ENCODE measurements at places on chromosomes 3 and 15.
A peak's percentile ranks its signal among the peaks of the same experiment; 100 is the strongest.

- no peak for DNase-seq
Observed at GRCh38 chr3:108022256-108023150, 68.3 kb downstream of the CD47 start.

DNA sequence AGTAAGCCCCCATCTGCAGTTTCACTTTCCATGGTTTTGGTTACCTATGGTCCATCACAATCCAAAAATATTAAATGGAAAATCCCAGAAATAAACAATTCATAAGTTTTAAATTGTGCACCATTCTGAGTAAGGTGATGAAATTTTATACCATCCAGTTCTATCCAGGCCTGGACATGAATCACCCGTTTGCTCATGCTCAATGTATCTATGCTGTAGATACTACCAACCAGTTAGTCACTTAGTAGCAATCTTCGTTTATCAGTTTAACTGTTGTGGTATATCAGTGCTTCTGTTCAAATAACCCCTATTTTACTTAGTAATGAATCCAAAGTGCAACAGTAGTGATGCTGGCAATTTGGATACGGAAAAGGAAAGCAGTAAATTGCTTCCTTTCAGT lies 381.9 kb upstream of the AGTR1 start:
- DNase-seq: no peak

GRCh38 chr15:59998305-59998949 lies 5.7 kb upstream of the FOXB1 start:
- DNase-seq: no peak

- DNase-seq: no peak
Observed at GRCh38 chr3:121595765-121596406, 2.7 kb downstream of the FBXO40 start.

DNA sequence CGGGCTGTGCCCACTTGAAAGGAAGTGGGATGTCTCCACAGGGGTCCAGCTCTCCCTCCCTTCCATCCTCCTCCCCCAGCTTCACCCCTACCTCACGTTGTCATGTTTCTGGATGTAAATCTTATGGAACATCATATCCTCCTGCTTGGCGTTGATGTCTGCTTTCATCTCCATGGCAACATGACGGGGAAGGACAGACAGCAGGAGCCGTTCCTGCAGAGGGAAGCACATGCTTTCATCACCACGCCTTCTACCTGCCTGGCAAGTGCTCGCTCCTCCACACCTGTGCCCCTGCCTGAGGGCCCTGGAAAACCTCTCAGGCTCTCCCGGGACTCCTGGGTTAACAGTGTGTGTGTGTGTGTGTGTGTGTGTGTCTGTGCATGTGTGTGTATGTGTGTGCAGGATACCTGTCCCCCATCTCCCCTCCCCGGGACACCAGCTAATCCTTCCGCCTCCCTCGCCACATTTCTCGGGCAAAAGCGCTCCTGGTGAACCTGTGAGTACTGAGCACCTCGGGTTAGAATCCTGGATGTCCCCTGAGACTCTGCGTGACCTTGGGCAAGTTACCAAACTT lies 101.1 kb downstream of the ADCY5 start:
- DNase-seq: no peak

DNA sequence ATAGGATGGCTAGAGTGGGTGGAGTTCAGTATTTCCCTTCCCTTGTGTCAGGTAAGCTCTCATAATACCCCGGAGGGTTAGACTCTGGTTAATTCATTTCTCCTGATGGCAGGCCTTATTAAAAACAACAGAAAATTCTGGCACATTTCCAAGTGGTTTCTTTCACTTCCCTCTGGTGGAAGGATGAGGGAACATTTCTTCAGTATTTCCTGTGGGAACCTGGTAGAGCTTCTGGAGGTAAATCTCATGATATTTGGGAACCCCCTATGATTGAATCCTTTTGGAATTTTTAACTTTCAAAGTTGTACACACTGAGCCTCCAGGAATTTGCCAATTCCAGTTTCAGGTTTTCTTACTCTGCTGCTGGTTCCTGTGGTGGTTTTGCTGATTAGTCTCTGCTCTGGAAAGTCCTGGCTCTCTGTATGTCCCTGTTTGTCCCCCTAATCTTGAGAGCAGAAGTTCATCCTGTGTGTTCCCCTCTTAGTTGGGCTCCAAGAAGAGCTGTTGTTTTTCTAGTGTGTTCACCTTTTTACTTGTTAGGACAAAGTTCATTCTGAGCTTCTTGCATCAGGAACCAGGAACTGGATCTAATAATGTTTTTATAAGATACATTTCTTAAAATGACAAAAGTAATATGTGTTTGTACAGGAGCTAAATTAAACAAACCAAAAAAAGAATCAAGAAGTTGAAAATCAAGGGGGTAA lies 12.1 kb downstream of the CHRNA7 start:
- no peak for DNase-seq

GRCh38 chr3:196502775-196503195 lies 783 bp downstream of the RNF168 start:
- DNase-seq: no peak

- DNase-seq: no peak
Observed at GRCh38 chr15:66145726-66146182, 107.8 kb downstream of the MEGF11 start.

DNA sequence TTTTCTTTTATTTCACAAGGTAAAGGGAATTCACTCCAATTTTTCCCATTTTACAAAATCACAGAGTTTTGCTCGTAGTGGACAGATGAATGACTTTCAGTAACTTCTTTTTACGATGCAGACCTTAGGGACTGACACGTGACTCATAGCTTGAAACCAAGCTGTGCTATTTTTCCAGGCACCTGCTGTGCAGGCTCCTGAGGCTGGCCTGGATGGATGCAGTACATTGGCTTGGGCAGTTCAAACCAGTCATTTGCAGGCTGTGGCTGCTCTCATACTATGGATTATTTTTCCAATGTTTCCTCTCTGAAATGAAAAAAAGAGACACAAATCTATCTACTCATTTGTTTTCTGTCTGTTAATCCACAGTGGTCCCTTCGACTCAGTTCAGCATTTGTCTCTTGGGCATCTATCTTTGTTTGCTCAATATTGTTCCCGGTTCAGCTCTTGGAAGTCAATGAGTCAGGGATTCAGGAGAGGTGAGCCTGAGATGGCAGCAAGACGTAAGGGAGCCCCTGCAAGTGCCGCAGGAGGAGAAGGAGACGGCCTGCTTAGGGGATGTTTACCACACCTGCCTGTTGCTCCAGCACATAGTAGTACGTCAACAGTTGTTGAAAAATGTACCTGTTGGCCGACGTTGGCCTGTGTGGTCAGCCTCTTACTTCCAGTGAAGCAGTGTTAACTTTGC lies 92.8 kb downstream of the SV2B start:
- DNase-seq: no peak

DNA sequence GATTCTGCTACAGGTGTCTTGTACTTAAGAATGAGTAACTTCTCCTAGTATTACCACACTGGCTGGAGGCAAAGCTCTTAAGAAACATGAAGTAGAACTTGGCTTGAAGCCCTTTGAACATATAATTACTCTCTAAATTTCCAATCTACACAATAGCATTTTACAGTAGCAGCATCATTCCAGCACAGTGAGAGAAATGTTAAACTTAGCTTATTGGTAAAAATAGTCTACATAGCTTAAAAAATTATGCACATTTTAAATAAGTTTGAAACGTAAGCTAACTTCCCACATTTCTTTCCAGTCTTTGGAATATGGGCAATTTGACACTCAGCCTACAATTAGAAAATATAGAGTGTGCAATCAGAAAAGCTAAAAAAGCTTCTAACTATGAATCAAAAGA lies 32.8 kb upstream of the TOP2B start:
- no peak for DNase-seq

GRCh38 chr3:76724706-76725105 lies 315.2 kb upstream of the ROBO2 start:
- DNase-seq: no peak

DNA sequence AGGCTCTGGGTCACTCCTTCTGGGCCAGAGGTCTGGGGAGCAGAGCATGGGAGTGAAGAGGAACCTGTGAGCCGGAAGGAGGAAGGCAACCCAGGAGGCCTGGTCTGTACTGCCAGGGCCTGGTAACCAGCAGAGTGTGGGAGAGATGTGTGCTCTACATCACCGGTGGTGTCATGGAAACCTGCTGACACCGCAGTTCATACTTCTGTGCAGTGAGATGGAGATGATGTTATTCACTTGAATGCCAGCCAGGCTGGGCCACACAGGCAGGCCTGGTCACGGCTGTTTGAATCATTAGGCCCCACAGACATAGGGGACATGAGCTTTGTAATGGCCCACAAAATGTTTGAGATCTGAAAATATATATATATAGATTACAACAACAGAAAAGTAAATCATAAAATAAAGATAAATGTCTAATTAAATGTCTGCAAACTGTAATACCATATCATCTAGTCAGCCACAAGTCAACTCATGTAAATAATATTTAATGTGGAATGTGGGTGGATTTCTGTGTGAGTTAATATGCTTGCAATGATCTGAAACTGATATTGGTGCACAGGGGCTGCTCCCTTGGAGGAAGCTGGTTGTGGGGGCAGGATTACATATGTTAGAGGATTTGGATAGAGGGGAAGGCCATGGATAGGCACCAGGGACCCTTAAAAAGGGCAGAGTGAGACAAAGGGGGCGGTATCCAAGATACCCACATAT lies 108.5 kb upstream of the PFN2 start:
- DNase-seq: peak; percentile 86

DNA sequence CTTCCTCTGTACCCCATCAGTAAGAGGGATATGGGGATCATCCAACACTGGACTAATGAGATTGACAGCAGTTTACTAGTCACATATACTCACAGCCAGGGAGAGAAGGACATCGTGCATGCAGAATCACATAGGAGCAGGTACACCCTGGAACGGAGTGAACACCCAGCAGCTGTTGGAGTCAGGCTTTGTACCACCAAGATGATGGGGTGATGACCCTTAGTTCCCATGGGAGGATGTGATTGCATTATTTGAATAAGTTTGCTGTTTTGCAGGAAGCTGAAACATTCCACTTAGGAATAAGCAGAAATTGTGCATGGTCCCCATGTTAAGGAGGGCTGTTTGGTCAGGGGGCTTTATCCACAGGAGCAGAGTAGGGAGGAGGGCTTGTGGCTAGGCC lies 482.7 kb upstream of the PDZRN3 start:
- DNase-seq: no peak

DNA sequence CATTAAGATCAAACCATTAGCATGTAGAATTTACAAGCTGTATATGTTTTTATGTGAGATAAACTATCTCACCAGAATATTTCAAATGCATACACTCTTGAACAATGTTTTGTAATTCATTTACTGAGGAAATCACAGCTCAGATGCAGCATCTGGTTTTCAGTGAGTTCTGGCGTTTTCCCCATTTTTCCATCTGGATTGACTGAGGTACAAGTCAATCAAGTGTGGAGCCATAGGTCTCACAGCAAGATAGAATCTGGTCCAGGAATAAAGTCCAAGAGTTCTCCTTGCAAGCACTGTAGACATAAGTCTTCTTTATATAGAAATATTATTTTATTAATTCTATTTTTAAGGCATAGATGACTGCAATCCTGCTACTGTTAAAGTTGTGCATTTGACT lies 219.3 kb downstream of the ZBBX start:
- peak; percentile 82 for DNase-seq

- DNase-seq: no peak
Observed at GRCh38 chr3:140994316-140994715, 52.7 kb downstream of the SLC25A36 start.

GRCh38 chr3:142003291-142003690 lies 126.8 kb downstream of the ATP1B3 start:
- DNase-seq: no peak

DNA sequence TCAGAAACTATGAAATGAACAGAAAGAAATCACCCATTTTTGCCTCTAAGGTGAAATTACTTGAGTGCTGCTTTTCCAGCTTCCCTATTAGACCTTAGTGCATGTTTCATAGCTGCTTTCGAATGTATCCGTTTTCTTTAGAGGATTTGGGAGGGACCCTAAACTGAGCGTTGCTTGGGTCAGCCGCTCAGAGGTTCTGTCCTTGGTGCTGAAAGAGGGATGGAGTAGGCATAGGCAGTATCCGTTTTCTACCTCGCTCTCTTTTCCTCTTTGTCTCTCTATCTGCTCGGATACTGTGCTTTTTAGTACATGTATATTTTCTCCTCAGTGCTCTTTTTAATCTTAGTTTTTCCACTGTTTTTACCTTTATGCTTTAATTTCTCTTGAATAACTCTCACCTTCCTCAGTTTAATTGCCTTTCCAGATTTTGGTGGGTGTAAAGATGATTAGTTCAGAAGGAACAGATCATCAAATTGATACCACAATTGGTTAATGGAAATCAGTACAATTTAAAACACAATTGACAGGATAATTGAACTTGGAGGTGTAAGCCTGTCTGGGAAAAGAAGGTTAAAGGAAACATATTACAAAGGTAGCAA lies at the start of gene DRD3:
TSS of gene DRD3 (minus strand) at position 283 of the 599 bp plus-strand sequence. CDS start 7,060 bp downstream, outside the sequence.
- DNase-seq: no peak

DNA sequence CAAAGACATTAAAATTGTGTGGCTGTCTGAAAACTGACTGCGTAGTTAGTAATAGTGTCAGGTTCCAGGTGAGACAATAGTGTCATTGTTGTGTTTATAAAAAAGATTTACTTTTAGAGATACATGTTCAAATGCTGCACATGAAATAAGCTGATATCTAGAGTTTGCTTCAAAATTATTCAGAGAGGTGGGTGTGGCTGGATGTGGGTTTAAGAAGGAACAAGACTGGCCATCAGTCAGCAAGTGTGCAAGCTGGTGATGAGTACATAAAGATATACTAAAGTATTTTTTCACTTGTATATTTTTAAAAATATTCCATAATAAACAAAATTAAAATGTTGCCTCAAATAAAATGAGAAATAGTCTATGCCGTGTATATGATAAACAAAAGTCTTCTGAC lies 190.6 kb downstream of the ARRDC4 start:
- no peak for DNase-seq

DNA sequence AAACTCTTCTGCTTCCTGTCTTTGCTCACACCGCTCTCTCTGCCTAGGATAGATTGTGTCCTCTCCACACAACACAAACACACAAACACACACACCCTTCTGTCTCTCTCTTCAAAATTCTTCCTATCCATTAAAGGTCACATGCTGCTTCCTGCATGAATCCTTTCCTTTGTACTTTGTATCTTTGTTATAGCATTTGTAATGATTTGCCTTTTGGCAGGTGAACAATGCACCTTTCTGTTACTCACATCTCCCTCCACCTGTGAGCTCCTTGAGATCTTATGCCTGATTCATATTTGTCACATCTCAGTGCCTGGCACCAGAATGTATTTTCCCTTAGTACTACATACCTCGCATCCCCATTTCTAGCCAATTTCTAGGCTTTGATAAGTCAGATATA lies 251.4 kb upstream of the UMPS start:
- DNase-seq: no peak

DNA sequence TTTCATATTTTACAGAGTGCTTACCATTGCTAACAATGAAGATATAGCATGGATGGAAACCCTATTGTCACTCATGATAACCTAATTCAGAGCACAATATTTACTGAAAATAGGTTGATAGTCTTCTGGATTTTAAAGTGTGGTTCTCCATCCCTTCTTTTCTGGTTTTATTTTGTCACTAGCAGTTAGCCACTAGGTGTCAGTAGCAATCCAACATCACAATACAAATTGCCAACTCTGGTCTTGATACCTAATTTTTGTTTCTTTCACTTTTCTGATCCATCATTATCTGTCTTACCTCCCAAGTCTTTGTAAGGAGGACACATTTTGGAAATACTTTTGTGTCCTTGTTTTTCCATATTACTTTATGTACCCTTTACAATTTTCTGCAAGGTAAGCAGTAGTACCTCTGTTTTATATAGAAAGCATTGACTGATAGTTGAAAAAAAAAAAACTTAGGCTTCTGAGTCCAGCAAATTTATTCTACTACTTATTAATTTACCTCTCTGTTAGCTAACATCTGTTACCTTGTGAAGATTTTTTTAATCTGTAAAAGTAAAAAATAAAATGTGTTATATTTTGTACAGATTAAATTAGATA lies 28.3 kb upstream of the CRYBG3 start:
- peak; percentile 77 for DNase-seq

Data from NCI-H446 (cell line).